ENCODE measurements at places on chromosomes 2 and 18.

- no peak for DNase-seq
Measured at GRCh38 chr2:162934191-162934590, 95.6 kb upstream of the KCNH7 start.

DNA sequence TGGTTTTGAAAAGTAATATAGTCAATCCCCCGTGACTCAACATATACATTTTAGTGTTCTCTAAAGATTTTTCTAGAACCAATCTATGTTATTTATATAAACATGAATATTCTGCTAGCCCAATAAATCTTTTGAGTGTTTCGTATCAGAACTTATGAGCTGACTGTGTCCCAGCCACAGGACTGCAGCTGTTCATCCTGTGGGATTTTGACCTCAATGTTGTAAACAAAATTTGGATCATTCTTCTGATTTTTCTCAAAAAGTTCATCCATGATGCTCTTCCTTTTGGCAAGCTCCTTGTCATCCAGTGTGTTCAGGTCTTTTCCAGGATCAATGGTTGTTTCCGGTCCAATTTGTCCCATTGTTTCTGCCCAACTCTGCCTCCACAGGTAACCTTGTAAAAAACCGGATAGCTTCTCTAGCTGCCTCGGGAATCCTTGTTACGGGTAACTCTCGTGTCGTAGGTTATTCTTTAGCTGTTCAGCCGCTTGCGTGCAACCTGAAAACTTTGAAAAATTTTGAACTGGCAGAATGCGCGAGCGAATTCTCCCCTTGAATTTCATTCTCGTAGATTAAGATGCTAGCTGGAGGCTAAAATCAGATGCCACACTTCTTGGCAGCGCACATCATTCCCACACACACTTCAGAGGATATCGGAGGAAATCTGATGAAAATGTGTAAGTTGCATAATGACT, 195.2 kb downstream of the SH3BP4 start:
- DNase-seq: no peak

- DNase-seq: peak; percentile 17
Measured at GRCh38 chr2:14996351-14997014, 364.0 kb downstream of the LRATD1 start.

DNA sequence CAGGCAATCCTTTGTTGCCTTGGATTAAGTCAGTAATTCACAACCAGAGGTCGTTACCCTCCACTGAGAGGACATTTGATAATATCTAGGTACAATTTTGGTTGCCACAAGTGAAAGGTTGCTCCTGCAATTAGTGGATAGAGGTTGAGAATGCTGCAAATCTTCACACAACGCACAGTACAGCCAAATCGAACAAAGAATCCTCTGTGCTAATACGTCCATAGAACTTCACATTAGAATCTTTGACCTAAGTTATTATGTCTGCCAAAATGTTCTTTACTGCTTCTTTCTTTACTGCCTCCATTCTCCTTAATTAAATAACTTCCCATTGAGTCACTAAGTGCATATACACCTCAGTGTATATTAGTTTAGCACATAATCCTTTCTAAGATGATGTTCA, 879.5 kb downstream of the TRIB2 start:
- no peak for DNase-seq

DNA sequence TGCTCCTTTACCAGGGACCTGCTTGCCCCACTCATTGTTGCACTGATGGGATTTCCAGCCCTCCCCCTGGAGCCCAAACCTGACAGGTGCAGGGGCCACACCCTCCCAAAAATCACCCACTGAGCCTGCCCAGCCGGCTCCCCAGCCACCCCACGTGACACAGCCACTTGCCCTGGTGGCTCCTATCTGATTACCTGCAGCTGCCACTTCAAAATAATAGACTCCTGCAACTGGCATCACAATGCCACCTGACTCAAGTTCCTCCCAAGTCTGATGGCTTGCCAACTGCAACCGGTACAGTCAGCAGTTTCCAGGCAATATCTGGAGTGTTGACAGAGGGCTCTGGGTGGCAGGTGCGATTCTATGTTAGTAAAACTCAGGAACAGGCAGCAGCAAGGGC, 66.2 kb downstream of the CRACDL start:
- DNase-seq: no peak

DNA sequence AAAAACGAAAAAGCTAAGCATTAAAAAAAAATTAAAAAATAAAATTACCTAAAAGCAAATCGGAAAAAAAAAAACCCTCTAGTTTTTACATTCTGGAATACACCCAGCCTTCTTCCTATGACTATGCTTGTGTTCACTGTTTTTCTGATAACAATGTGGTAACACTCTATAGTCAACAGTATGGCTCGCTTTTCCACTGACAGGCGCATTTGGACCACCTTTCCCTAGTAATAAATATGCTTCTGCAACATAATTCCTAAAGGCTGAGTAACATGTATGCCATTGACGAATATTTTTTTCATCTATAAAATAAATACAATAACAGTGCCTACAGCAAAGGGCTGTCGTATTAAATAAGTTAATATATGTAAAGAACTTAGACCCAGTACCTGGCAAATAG, 27.9 kb downstream of the NOL10 start:
- DNase-seq: no peak

GRCh38 chr2:63755965-63756364, 85.7 kb upstream of the UGP2 start:
- no peak for DNase-seq

- DNase-seq: no peak
Measured at GRCh38 chr2:57891086-57891712, 155.4 kb upstream of the VRK2 start.

DNA sequence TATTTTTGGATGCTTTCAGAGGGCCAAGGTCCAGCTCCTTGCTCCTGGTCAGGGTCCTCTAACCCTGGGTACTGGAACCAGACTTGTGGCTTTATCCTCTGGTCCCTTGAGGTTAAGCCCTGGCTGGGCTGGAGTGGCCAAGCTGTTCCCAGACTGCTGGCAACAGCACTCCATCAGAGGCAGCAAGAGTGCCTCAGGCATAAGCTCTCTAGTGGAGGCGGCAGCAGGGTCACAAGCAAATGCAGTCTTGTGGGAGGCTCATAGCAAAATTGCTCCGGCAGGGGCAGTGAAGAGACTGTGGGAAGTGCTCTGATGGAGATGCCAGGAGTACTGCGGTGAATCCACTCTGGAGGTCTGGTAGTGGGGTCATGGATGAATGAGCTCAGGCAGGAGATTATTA, 128.9 kb upstream of the OTOS start:
- no peak for DNase-seq

DNA sequence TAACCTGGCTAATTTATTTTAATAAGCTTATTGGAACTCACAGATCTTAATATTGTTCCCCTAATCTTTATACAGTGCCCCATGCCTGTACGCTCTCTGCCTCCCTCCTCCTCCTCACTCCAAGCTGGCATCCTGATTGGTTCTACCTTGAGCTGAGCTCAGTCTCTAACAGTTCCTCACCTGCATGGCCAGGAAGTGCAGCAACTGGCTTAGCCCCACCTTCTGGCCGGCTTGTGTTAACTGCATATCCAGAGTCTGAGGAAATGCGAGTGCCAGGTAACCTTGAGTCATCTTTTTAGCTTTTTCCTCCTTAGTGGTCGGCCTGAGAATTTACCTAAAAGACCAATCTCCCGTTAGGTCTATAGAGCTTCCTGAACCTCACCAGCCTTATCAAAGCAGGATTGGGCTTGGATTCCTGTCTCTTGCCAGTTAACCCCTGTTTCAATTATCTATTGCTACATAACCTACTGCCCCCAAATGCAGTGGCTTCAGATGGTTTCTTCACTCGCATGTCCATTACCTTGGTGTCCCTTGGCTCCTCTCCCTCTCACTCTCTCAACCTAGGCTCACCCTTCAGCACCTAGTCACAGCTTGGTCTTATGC, 89.5 kb upstream of the STK39 start:
- DNase-seq: peak; percentile 22

DNA sequence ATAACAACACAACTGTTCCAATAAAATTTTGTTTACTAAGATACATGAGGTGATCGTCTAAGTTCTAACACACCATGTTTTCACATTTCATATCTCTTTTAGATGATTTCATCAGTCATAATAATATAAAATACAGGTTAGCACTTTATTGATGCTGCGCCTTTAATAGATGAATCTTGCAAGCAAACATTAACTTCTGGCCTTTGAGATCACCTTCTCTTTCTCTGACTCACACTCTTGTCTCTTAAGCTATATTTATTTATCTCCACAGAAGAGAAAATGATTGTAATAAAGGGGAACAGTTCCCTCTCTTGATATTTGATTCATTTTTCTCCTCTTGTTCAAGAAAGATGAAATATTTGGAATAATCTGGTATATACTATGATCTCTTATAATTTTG, 603.3 kb upstream of the POU3F3 start:
- no peak for DNase-seq

- DNase-seq: peak; percentile 43
Measured at GRCh38 chr18:43587538-43588153, 310.4 kb upstream of the SYT4 start.

- DNase-seq: no peak
Measured at GRCh38 chr2:69827796-69828540, 1.5 kb upstream of the GMCL1 start.

DNA sequence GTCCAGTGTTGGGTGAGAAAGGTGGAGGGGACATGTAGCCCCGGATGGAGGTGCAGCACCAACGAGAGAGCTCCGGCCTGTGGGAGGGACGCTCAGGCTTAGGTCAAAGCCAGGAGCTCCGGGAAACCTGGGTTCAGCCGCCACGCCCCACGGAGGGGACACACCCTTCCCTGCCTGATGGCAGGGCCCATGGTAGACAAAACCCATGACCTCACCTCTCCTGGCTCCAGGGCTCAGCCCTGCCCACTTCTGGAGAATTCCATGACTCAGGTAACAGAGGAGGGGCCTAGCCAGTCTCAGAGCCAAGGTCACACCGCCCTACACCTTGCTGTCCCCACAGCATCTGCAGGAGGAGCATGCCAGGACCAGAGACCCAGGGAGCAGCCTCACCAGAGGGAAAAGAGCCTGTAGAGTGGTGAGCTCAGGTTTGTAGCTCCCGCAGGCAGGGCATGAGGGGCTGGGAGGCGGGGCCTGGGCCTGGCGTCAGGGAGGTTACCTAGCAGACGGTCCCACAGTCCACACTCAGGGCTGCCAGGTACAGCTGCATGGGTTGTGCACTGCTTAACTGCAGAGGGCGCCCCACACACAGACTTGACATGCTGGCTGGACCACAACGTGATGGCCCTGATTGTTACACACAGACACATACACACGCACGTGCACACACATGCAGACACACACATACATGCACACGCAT, 70.8 kb upstream of the SMAD7 start:
- DNase-seq: no peak

DNA sequence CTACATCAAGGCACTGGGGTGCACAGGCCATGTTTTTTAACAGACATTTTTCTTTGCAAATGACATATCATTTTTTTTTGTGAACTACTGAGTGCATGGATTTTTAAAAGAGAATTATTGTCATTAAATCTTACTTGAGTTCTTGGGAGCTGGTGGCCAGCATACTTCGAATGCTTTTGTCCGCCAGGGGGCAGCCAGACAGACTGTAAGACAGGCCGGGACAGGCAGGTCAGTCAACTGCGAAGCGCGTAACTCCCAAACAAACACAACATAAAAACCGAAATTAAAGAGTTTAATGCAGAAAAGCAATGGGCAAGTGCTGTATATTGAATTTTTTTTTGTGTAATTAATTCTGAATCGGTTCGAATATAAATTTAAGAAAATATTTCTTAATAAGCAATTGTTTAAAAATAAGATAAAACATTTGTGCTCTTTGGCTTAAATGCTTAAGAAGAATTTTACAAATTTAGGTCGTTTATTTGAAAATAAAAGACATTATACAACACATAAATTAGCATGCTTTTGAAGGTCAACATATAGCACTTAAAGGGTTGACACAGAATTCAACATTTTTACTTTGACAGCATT, 142.2 kb upstream of the PXDN start:
- peak; percentile 46 for DNase-seq

DNA sequence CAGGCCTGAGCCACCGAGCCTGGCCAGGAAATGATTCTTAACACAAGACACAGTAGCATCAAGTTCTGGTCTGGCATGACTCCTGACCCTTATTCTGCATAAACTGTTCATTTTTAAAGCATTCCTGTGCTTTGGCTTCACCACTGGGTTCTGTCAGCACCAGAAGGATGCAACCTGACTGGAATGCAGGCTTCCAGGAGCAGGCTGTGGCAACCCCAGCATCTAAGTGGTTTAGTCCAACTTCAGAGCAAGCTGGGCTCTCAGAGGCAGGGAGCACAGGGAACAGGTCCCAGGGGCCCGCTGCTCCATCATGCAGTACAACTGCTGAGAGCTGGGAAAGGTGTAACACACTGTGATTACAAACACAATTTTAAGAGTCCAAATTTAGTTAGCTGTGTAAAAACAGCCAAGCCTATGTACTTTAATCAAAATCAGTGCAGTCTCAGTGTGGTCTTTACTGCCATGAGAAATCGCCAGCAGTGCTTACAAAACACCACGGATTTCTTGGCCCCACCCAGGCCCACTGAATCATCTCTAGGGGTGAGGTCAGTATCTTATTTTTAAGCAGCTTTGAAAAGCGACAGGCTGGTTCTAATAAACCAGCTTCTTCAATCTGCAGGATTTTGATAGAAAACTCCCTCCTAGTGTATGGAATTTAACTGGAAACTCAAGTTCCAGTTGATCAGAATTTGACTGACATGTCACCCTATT, 44.4 kb upstream of the TMEM182 start:
- DNase-seq: no peak

- DNase-seq: no peak
Measured at GRCh38 chr18:8049147-8049546, 482.0 kb downstream of the PTPRM start.

GRCh38 chr2:162256591-162256991, 13.3 kb upstream of the FAP start:
- DNase-seq: no peak

- DNase-seq: no peak
Measured at GRCh38 chr2:209383212-209383611, 40.6 kb upstream of the MAP2 start.

- DNase-seq: no peak
Measured at GRCh38 chr2:186822323-186822722, 26.6 kb downstream of the ZSWIM2 start.

DNA sequence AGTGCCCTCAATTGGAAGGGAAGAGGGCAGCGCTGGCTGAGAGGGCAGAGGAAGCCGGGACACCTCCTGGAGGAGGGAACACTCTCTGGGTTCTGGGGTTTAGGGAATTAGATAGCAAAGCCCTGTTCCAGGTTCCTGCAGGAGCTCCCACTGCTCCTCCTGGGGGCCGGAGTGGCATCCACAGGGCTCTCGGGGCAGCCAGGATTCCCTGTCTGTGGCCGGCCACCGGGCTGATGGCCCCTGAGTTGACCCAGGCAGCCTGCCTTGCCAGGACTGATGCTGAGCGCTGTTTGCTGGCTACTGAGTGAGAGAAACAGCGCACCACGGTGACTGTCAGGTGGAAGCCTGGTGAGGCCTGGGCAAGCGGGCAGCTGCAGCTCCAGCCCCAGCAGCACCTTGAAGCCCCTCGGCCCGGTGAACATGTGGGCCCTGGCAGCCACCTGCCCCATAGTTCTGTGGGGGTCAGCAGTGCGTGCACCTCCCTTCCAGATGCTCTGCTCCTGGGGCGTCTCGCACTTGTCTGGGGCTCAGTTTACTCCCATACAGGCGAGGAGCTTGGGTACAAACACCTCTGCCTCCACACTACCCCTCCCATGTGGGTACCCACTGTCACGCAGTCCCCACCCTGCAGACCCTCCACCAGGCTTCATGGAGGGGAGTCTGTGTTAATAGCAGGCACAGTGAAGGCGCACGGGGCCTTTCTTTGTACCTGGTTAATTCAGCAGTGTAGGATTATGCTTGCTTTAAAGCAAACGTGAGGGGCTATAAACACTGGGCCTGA, 7.7 kb upstream of the ALLC start:
- no peak for DNase-seq

All from SK-N-DZ (cell line).